ENCODE measurements at places on chromosomes 3 and 15.
A peak's percentile ranks its signal among the peaks of the same experiment; 100 is the strongest.

DNA sequence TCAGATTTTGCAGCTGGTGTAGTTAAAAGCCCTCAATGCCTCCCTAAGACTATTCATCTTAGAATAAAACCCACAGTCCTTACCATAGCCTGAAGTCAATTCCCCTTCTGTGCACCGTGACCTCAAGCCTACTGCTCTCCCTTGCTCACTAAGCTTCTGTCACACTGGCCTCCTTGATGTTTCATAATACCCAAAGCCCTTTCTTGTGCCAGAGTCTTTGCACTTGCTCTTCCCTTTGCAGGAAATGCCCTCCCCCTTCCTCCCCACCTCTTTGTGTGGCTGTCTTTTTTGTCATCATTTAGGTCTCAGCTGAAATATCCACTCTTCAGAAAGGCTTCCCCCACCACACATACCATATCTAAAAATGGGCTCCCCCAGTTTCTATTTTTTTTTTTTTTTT lies 4.2 kb upstream of the PLEKHO2 start:
- no peak for DNase-seq

- peak; percentile 72 for DNase-seq
Measured at GRCh38 chr3:46935168-46935858, 41.2 kb downstream of the CCDC12 start.

DNA sequence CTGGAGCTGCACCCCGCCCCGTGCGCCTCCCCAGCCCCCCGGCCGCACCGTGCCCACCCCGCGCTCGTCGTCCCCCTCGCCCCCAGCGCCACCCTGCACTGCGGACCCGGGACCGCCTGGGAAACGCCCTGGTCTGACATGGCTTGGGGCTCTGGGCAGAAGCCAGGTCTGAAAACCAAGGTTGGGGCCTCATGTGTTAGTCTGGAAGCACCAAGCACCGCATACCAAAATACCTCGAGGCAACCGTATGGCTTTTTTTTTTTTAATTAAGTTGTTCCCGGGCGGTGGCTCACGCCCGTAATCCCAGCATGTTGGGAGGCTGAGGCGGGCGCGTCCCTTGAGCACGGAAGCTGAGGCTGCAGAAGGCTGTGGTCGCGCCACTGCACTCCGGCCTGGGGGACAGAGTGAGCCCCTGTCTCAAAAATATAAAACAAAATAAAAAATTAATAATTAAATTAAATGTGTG lies 91.5 kb upstream of the CHD2 start:
- DNase-seq: no peak

DNA sequence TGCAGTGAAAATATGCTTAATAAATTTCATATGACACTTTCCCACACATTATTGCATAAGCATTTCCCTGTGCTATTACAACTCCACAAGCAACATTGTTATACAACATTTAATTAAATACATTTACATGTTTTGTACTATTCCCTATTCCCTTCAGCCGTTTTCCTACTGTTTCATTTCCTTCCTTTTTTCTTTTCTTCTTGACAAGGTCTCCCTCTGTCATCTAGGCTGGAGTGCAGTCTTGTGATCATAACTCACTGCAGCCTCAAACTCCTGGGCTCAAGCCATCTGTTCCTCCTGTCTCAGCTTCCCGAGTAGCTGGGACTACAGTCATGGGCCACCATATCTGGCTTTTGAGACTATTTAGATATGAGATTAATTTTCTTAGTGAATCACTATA lies 254.7 kb downstream of the NFKBIZ start:
- DNase-seq: no peak

- no peak for DNase-seq
Measured at GRCh38 chr15:33168444-33168843, 26.1 kb downstream of the FMN1 start.

DNA sequence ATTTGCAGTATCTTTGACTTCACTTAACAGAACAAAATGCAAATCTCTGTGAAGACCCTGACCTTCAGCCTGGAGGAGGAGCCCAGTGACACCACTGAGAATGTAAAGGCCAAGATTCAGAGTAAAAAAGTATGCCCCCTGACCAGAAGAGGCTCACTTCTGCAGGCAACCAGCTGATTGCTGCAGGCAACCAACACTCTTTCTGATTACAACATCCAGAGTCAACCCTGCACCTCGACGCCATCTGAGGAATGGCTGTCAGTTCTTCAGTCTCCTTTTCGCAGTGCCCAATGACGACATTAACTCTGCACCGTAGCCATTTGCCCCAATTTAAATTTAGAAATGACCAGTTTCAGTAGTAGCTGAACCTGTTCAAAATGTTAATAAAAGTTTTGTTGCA lies 14.9 kb downstream of the ATP13A3 start:
- DNase-seq: no peak

- DNase-seq: no peak
Measured at GRCh38 chr3:108791473-108791872, 31.1 kb upstream of the TRAT1 start.

DNA sequence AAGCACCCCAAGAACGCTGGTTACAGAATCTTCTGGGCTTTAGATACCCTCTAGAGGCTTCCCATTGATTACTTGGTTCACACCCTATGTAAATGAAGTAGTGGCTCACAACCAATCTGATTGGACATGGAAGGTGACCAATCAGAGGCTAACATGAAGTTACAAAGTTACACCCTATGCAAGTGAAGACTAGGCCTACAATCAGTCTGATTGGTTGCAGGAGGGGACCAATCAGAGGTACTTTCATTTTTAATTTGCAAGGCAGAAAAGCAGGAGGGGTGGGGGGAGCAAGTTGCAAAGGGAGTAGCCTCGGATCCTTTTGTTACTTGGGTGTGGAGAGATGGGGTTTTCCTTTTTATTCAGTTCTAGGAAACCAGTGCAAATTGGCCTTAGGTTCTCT lies 11.1 kb upstream of the RTP2 start:
- no peak for DNase-seq

DNA sequence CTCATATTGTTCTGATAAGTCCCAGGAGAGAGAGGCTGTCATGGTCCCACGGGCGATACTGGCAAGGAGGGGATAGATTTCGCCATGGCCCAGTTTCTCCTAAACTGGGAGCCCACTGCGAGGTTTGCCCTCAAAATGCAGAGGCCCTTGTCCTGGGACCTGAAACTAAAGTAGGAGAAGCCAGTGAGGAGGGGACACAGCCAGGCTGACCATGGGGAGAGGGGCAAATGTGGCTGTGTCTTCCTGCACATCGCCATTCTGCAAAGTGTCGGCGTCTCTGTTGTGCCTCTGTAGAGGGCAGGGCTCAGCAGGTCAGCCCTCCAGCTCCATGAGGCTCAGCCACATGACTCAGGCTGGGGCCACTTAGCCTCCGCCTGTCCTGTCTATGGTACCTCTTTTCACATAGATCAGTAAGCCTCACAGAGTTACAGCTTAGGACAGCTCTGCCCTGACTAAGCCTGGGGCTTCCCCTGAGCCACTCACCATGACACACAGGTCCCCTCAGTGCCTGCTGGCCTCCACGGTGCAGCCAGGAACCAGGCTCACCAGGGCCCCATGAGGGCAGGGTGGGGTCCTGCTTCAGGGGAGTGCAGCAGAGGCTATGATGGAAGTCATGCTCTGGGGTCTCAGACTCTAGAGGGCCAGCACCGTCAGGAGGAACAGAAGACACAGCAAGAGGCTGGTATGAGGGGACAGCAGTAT lies 28.6 kb upstream of the PLXNA1 start:
- DNase-seq: peak; percentile 14

GRCh38 chr3:120481081-120481480 lies 30.3 kb upstream of the FSTL1 start:
- no peak for DNase-seq

- no peak for DNase-seq
Measured at GRCh38 chr3:61058836-61059235, 192.4 kb downstream of the FHIT start.

- no peak for DNase-seq
Measured at GRCh38 chr15:68145706-68146105, 59.4 kb downstream of the CALML4 start.

- DNase-seq: no peak
Measured at GRCh38 chr3:4019501-4019900, 220.3 kb downstream of the LRRN1 start.

GRCh38 chr3:69144631-69145245 lies 22.3 kb upstream of the LMOD3 start:
- no peak for DNase-seq

- no peak for DNase-seq
Measured at GRCh38 chr3:9698293-9698692, 5.3 kb upstream of the CPNE9 start.

GRCh38 chr3:3951071-3951470 lies 151.8 kb downstream of the LRRN1 start:
- no peak for DNase-seq

GRCh38 chr3:171622126-171622525 lies 161.9 kb upstream of the TNIK start:
- DNase-seq: no peak

- no peak for DNase-seq
Measured at GRCh38 chr3:155009217-155009616, 70.9 kb upstream of the MME start.

DNA sequence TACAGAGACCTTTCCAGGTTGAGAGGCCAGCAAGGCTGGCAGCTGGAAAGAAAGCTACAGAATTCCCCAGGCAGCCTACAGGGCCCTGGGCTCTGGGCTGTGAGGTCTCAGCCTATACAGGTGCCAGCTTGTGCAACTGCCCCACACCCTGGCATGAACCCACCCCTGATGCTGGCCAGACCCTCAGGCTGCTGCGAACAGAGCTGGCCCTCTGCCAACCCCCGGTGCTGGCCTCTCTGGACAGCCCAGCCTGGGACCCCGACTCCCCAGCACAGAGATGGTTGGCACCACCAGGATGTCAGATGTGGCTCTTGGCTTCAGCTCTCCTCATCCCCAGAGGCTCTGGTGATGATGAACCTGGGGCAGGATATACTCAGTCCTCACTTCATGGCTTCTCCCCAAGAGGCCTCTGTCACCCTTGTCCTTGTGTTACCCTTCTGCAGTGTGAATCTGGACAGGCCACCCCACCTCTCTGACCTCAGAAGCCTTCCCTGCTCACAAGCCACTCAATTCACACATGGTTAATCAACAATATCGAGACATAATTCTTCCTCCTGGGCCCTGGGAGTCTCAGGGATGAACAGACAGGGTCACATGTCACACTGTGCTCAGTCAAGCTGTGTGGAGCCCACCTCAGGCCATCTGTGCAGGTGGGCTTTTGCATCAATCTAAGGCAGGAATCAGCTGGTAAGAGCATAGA lies 11.0 kb upstream of the BFSP2 start:
- DNase-seq: no peak

GRCh38 chr3:185998136-185998535 lies 60.3 kb upstream of the TRA2B start:
- no peak for DNase-seq

GRCh38 chr3:192844836-192845525 lies 72.7 kb downstream of the MB21D2 start:
- DNase-seq: no peak

DNA sequence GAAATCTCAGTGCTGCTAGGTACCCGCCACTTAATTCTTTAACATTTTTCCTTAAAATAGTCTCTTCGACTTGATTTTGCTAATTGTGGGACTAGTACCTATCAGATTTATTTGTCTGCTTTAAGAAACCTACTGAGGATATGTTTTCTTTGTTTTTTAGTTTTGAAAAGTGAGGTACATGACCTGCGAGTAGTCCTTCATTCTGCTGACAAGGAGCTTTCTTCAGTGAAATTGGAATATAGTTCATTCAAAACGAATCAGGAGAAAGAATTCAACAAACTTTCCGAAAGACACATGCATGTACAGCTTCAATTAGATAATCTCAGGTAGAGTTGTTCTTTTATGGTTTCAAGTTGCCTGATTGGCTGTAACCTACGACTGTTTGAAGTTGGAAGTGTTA lies 47.0 kb upstream of the TMEM42 start:
- no peak for DNase-seq

GRCh38 chr3:48997102-48997635 lies 7.1 kb downstream of the P4HTM start:
- DNase-seq: no peak

DNA sequence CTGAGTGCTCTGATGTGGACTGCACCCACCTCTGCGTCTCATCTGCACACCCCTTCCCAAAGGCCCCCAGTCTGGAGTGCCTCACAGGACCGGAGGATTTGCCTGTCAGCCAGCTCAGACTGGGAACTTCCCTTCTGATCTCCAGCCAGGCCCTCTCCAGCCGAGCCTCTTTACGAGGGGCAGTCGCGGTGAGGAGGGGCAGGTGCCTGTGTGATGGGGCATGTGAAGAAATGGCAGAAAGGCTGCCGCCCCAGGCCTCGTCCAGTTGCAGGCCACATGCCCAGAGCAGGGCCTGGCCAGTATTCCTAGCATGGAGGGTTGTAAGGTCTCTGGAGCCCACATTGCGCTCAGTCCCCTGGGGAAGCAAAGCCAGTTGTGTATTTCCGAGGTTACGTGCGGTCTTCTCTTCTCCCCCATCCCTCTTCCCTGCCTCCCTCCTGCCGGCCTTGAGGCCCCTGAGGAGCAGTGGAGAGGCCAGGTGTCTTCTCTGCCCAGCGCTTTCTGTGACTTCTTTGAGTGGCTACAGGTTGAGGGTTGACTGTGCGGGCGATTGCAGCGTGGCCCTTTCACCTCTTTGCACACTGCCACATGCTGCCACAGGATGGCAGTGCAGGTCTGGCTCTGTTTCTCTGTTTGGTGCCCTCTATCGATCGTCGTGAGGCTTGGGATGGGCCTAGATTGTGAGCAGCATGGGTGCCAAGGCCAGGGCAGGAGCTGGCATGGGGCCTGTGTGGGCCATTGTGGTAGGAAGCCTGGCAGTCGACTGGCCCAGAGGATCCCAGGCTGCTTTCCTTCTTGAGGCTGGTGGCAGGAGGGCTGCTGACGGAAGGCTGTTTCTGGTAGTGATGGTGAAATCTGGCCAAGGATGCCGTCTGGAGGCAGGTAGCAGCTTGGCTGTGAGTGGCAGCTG lies 5.3 kb downstream of the CLK3 start:
- DNase-seq: peak; percentile 41

DNA sequence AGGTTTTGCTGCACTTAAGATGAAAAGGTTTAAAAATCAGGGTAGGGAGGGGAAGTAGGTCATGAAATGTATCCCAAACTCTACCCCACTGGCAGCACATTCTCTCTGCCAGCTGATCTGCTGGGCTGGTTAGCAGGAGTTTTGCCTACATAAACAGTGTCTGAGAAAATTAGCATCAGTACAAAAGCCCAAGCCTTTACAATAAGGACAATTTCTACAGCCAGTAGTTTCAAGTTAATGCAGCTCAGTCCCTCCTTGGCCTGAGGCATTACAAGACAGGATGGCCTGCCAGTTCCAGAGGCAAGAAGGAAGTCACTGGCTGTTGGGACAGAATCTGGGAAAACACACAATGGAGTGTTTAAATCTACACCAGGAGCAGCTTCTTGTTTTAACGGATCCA lies 32.8 kb downstream of the NCEH1 start:
- DNase-seq: no peak

DNA sequence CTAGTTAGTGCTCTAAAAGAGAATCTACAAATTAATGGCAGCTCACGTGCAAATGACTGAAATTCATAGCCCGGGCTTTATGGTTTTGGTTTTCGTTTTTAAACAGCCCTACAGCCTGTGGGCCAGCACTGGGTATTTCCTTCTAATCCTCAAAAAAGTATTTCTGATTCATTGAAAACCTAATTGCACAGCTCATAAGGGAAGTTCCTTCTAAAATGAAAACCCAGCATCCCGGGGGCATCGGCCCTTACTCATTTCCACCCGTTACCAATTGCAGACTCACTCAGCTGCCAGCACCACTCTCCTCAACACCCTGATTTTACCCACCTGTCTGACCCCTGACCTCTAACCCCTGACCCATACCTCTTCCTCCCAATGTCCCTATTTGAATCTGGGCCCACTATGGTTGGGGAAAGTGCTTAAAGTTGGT lies 59.5 kb upstream of the ZNF148 start:
- no peak for DNase-seq

GRCh38 chr3:45597581-45597980 lies 3.0 kb downstream of the LIMD1 start:
- no peak for DNase-seq
